Glutamatergic neuron (in vitro differentiated cells): ENCODE measurements at places on chromosomes 13 and 19. TPM values are rescaled to one million over a fixed set of nuclear protein-coding genes. Genes with fewer than 3 reads are reported as not detected.

- H3K4me1 ChIP-seq, result no peaks in the 10 kb centered on the region
- H3K4me3 ChIP-seq, result no peak overlapping the region
- DNase-seq, result no peak
These were observed 61.8 kb downstream of the RXFP2 start for GRCh38 chr13:31801088-31801487.

DNA sequence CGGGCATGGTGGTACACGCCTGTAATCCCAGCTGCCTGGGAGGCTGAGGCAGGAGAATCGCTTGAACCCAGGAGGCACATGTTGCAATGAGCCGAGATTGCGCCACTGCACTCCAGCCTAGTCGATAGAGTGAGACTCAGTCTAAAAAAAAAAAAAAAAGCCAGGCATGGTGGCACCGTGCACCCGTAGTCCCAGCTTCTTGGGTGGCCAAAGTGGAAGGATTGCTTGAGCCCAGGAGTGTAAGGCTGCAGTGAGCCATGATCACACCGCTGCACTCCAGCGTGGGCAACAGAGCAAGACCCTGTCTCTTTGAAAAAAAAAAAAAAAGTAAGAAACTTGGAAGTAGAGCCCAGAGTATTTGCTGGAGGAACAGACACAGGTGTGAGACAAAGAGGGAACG is 27.7 kb downstream of the CCDC8 start:
- no peaks in the 10 kb centered on the region for H3K27me3 ChIP-seq
- peaks cover 19% of the 10 kb centered on the region for H3K36me3 ChIP-seq
- H3K4me1 ChIP-seq, result peaks cover 10% of the 10 kb centered on the region
- H3K27ac ChIP-seq, result no peak overlapping the region

DNA sequence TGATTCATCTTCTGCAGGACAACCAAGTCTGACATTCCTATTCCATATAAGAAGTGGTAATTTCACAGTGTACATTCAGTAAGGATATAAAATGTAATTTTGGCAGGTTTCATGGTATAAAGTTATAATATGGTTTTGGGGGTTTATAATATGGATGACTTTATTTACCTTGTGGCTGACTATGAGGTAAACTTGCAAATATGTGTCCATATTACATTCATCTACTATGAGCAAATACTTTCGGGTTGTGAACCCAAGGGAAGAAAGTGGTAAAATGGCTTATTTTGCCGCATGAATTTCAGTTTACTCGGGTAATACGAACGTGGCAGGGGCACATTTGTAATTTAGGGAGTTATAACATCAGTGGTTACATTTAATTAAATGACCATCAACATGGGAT is 86.7 kb upstream of the TNFSF11 start:
- no peaks in the 10 kb centered on the region for H3K36me3 ChIP-seq
- no peaks in the 10 kb centered on the region for H3K4me1 ChIP-seq
- DNase-seq, result no peak
- no peak overlapping the region for H3K4me3 ChIP-seq

The RAP2A gene
- total RNA-seq, result 51.2 TPM

- DNase-seq, result no peak
- no peaks in the 10 kb centered on the region for H3K36me3 ChIP-seq
- no peaks in the 10 kb centered on the region for H3K27me3 ChIP-seq
- H3K4me1 ChIP-seq, result no peaks in the 10 kb centered on the region
These were observed 1268.2 kb downstream of the SLITRK1 start for GRCh38 chr13:82614086-82614485.

The KCNN1 gene
- total RNA-seq, result 91.1 TPM

GRCh38 chr13:46149272-46150133 is 32.5 kb downstream of the LCP1 start:
- peaks cover 8% of the 10 kb centered on the region for H3K4me1 ChIP-seq
- H3K27ac ChIP-seq, result no peak overlapping the region
- no peak for DNase-seq
- H3K36me3 ChIP-seq, result no peaks in the 10 kb centered on the region
- no peak overlapping the region for H3K4me3 ChIP-seq

DNA sequence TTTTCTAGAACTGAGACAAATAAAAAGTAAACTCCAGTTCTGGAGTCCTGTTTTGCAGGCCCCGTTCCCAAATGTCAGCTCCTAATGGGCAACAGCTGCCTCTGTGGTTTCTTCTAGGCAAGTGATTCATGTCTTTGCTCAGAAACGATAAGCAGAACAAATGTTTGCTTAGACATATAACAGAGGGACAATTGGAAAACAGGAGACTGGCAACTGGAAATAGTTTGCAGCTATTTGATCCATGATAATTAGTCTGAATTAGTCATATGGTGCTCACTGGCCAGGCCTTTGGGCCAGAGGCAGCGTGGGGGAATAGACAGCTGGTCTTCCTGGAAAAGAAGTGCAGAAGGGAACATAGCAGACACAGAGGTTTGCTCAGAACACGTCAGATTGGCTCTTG is 29.2 kb upstream of the TSHZ3 start:
- DNase-seq, result no peak

The SERP2 gene
- total RNA-seq, result 22.3 TPM

The C19orf38 gene
- 0.44 TPM for total RNA-seq

DNA sequence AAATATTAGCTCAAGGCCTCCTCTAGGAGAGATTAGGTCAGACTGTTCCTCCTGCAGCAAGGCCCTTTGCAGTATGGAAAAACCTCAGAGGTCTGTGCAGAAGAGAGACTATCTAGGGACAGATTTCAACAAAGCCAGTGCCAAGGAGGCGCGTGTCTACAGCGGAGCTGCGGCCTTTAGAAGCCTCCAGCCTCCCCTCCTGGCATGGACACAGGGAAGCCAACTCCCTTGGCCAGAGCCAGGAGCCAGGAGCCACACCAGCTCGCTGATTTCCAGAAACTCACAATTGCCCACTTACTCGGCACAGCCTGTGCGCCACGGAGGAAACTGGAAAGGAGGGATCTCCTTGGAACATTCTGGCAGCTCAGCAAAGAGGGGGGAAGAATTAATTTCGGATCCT is 63.4 kb downstream of the INSR start:
- no peak for DNase-seq
- H3K36me3 ChIP-seq, result no peaks in the 10 kb centered on the region
- H3K27ac ChIP-seq, result no peak overlapping the region
- no peak overlapping the region for H3K4me3 ChIP-seq

DNA sequence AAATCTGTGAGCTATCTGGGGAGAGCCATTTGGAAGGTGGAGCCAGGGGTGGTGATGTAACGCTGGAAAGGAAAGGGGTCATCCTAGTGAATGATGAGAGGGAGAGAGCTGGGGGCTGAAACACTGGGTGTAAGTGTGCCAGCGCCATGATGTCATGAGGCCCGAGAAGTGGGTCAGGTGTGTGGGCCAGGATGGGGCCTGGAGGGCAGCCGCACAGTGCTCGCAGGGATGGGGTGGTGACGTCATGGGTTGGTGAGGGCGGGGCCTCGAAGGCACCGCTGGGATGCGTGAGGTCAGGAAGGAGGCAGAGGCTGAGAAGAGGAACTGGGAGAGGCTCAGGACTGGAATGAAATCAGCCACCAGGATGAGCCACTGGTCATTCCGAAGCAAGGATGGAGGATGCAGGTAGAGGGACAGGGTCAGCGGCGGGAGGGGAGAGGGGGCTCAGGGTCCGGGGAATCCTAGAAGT is 4.4 kb downstream of the CCDC61 start:
- peak overlapping the region; percentile 98 for H3K4me3 ChIP-seq
- DNase-seq, result peak; percentile 82
- peaks cover 20% of the 10 kb centered on the region for H3K4me1 ChIP-seq
- peaks cover 5% of the 10 kb centered on the region for H3K27me3 ChIP-seq
- H3K27ac ChIP-seq, result peak overlapping the region; percentile 89
- H3K36me3 ChIP-seq, result no peaks in the 10 kb centered on the region

- H3K27ac ChIP-seq, result no peak overlapping the region
- no peak for DNase-seq
- peaks cover 5% of the 10 kb centered on the region for H3K4me1 ChIP-seq
- H3K27me3 ChIP-seq, result no peaks in the 10 kb centered on the region
These were observed 629.7 kb downstream of the LIG4 start for GRCh38 chr13:107585469-107586180.

GRCh38 chr19:48616491-48617056 is 1.7 kb upstream of the FAM83E start:
- peak overlapping the region; percentile 12 for H3K27ac ChIP-seq
- peaks cover 9% of the 10 kb centered on the region for H3K27me3 ChIP-seq
- peak overlapping the region; percentile 95 for H3K4me3 ChIP-seq
- no peaks in the 10 kb centered on the region for H3K36me3 ChIP-seq
- H3K4me1 ChIP-seq, result peaks cover 13% of the 10 kb centered on the region

DNA sequence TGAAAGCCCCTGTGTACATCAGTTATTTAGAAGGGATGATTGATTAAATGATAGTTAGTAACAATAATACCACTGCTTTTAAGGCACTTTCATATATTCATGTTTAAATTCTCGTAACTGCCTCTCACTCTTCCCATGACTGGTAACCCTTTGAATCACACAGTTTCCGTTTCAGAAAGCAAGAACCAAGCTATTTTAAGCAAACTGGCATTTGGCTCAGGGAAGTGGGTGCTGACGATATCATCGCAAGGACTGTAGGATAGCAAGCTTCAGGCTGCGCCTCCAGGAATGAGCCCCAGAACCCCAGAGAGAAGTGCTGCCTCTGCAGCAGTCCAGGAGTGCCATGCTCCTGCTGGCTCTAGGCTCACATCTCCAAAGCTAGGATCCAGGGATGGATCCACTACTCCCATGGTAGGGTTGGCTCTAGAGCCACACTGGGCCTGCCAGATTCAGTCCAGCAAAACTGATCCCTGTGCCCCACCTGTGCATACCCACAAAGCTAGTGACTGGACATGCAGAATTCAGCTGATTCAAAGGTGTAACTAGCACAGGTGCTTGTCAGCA is 313.5 kb downstream of the SLC7A1 start:
- DNase-seq, result no peak
- H3K4me1 ChIP-seq, result no peaks in the 10 kb centered on the region
- H3K4me3 ChIP-seq, result no peak overlapping the region

GRCh38 chr13:34627509-34628208 is 314.4 kb upstream of the NBEA start:
- H3K27ac ChIP-seq, result peak overlapping the region; percentile 37
- no peaks in the 10 kb centered on the region for H3K27me3 ChIP-seq
- H3K36me3 ChIP-seq, result no peaks in the 10 kb centered on the region
- no peak overlapping the region for H3K4me3 ChIP-seq
- no peaks in the 10 kb centered on the region for H3K4me1 ChIP-seq
- DNase-seq, result no peak

- no peak for DNase-seq
- H3K27ac ChIP-seq, result no peak overlapping the region
- peaks cover 12% of the 10 kb centered on the region for H3K4me1 ChIP-seq
- no peak overlapping the region for H3K4me3 ChIP-seq
- peaks cover 4% of the 10 kb centered on the region for H3K36me3 ChIP-seq
These were observed 410.5 kb downstream of the KCNRG start for GRCh38 chr13:50425772-50426171.

The DLL3 gene
- total RNA-seq, result 788 TPM

The C13orf42 gene
- total RNA-seq, result not detected

The ZNF20 gene
- total RNA-seq, result 8.1 TPM

- H3K4me3 ChIP-seq, result no peak overlapping the region
- DNase-seq, result no peak
- no peaks in the 10 kb centered on the region for H3K4me1 ChIP-seq
- no peaks in the 10 kb centered on the region for H3K36me3 ChIP-seq
These were observed 541.4 kb upstream of the MIR17HG start for GRCh38 chr13:90806016-90806615.

DNA sequence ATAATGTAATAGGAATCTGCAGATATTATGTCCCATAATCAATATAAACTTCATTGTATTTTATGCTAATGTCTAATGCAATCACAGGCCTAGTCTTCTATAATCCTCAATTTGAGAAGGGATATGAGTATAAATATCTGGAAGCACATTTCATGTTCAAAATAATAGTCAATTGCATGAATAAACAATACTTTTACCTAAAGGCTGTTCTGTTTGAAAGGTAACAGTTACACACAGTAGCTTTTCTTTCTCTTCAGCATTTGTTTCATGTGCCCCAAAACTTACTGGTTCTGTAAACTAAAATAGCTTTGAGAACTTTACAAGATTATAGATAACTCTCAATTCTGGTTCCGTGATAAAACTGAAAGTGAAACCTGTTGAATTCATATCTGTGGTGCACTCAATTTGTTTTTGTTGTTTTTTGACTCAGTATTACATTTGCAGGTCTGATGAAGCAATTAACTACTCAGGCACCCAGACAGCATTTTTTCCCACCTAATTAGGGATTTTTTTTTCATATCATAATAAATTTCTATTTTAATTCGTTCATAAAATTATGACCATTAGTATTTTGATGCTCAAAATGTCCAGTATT is 1193.8 kb downstream of the SLITRK1 start:
- H3K4me1 ChIP-seq, result no peaks in the 10 kb centered on the region
- H3K36me3 ChIP-seq, result peaks cover 2% of the 10 kb centered on the region
- H3K27ac ChIP-seq, result no peak overlapping the region
- no peak for DNase-seq
- H3K27me3 ChIP-seq, result no peaks in the 10 kb centered on the region

The EDNRB gene
- total RNA-seq, result 0.10 TPM
